Uterus (tissue), 4 donors: ENCODE measurements at places on chromosomes 1 and 21. TPM values are rescaled to one million over a fixed set of nuclear protein-coding genes. Genes with fewer than 3 reads are reported as not detected.

The SPRR2E gene
- total RNA-seq: not detected

The HCN3 gene
- 4.2 TPM for total RNA-seq

The YOD1 gene
- total RNA-seq: 8.5 TPM

The IL19 gene
- total RNA-seq: not detected

The TNNT2 gene
- 0.21 TPM for total RNA-seq

The FCRL3 gene
- total RNA-seq: 0.21 TPM

The ZNF593 gene
- total RNA-seq: 27.1 TPM

The TGFB2 gene
- 43.2 TPM for total RNA-seq

The OR2L2 gene
- total RNA-seq: not detected
